ENCODE measurements at places on chromosomes 12 and 14.

- DNase-seq = no peak
Observed at GRCh38 chr12:72368298-72368697, 96.1 kb downstream of the TRHDE start.

DNA sequence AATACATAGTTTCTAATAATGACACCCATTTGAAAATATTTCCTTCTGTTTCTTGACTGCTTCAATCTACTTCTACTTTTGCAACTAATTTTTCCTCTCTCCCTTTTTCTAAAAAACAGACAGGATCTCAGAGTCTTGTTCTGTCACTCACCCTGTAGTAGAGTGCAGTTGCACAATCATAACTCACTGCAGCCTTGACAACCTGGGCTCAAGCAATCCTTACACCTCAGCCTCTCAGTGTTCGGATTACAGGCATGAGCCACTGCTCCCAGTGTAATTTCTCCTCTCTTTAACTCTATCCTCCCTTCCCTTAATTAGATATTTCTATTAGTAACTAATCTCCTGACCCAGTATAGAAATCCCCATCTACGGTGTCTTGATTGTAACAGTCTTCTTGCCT lies 45.4 kb downstream of the SENP1 start:
- no peak for DNase-seq

- no peak for DNase-seq
Observed at GRCh38 chr14:52802597-52802996, 11.2 kb upstream of the GNPNAT1 start.

DNA sequence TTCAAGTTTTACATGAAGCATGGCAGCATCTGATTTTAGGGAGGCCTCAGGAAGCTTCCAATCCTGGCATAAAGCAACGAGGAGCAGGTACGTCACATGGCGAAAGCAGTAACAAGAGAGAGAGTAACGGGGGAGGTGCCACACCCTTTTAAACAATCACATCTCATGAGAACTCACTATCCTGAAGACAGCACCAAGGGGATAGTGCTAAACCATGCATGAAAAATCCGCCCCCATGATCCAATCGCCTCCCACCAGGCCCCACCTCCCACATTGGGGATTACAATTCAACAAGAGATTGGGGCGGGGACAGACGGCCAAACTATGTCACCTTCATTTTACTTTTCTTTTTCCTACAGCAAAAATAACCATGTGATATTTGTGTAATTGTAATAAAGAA lies 7.2 kb upstream of the MAP3K9 start:
- DNase-seq = no peak

DNA sequence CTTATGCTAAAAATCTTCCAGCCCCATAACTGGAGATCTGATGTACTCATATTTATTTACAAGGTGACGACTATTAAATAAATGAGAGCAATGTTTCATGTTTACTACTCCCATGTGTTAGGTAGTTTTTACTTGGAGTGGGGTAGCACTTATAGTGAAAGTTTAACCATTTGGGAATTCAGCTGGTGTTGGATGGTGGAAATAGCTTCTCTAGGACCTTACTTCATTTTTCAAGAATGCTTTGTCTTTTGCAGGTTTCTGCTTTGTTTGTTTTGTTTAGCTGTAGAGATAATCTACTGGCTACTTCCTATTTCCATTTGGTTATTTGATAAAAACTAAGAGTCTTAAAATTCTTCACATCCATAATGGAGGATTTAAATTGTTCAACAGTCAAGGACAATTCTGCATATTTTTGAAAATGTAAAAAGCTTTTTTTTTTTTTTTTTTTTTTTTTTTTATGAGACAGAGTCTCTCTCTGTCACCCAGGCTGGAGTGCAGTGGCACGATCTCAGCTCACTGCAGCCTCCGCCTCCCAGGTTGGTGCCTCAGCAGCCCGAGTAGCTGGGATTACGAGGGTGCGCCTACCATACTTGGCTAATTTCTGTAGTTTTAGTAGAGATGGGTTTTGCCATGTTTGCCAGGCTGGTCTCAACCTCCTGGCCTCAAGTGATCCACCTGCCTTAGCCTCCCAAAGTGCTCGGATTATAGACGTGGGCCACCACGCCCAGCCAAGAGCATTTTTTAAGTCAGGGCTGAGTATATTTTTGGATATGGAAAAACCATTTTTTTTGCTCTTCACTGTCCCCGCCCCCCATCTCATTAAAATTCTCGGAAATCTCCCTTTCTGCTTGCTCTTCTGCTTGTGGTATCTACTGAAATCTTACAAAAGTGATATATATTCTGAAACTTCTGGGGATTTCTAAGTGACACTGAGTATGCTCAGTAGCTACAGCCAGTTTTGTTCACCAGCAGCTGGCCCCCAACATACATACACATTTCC lies 1.4 kb upstream of the ABCD2 start:
- DNase-seq = no peak

GRCh38 chr14:98931911-98932310 lies 340.1 kb downstream of the BCL11B start:
- DNase-seq = peak; percentile 41

GRCh38 chr14:103393676-103394626 lies 8.7 kb downstream of the MARK3 start:
- no peak for DNase-seq

DNA sequence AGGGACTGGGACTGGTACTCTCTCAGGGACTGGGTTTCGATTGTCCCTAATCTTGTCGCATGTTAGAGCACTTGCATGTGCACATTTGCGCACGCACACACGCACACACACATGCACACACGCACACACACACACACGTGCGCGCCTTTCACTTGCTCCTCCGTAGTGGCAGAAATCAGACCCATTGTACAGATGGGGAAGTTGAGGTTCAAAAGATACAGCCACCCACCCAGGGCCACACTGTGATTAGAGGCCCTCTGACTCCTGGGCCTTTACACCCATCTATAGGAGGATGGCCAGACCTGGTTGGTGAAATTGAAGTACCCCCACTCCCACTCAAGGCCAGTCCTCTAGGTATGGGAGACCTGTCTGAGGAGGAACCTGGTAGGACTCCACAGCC lies 167.8 kb upstream of the LHX5 start:
- no peak for DNase-seq

- DNase-seq = no peak
Observed at GRCh38 chr14:96663076-96663475, 134.1 kb upstream of the VRK1 start.

GRCh38 chr12:14239935-14240872 lies 125.3 kb upstream of the ATF7IP start:
- no peak for DNase-seq

Measured in activated gamma-delta T cell treated with anti-CD3 and anti-CD28 coated beads, Interleukin-2, amount 50 U/mL, for 16 hours (primary cell).